ENCODE measurements at places on chromosomes 7 and 10. TPM values are rescaled to one million over a fixed set of nuclear protein-coding genes. Genes with fewer than 3 reads are reported as not detected.
A peak's percentile ranks its signal among the peaks of the same experiment; 100 is the strongest.

Gene LZTS2
- 33.9 TPM for total RNA-seq

Gene CPEB3
- total RNA-seq = 0.90 TPM

Gene AASS
- 15.9 TPM for total RNA-seq

Gene RSPH10B2
- total RNA-seq = 0.39 TPM

Gene RHBDD2
- total RNA-seq = 11.9 TPM

Gene AGBL3
- 1.0 TPM for total RNA-seq

Gene SFRP5
- total RNA-seq = not detected

Gene DOCK1
- 69.3 TPM for total RNA-seq

Gene CFAP43
- total RNA-seq = under 0.01 TPM

Gene SLIT1
- total RNA-seq = under 0.01 TPM

Gene UNCX
- total RNA-seq = not detected

DNA sequence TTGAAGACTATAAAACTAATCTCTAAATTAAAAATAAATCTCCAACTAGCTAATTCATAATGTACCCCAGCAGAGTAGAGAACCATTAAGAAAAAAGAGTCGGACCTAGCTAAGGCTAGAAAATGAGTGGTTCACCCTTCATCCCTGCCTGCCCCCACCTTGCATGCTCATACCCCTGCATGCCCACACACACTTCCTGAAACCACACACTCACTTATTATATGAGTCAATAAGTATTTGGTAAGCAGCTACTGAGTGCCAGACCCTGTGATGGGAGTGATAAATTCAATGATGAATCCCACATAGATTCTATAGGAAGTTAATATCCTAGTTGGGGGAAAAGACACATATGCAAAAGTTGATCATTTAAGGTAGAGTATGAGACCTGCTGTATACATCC, 152.9 kb upstream of the INHBA start:
- DNase-seq = no peak

- DNase-seq = peak; percentile 41
Observed at GRCh38 chr7:48139459-48139858, 31.8 kb upstream of the ABCA13 start.

DNA sequence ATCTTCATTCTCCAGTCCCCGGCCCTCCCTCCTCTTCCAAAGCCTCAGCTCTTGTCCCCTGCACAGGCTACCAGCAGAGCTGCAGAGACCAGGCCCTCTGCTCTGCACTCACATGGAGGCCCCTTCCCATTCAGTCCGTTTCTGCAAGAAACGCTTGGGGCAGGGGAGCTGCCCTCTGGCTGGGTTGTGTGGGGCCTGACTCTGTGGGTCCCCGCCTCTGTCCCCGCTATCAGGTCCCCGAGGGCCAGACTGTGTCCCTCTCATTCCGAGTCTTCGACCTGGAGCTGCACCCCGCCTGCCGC, 1.5 kb downstream of the PCOLCE start:
- DNase-seq = no peak

DNA sequence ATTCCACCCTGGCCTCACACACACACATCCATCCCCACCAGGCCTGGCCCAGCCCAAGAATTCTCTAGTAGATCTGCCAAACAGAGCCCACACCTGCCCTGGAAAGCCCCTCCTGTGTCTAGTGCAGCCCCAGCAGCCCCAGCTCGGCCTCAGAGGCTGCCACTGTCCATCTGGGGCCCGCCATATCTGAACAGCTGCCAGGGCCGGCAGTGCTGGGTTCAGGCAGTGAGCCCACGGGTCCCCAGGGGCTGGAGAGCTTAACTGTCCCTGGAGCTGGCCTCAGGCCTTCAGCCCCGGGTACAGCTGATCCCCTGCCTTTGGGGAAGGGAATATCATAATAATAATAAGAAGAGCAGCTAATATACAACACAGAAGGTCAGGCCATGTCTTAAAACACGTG, 574 bp downstream of the MYL10 start:
- no peak for DNase-seq

DNA sequence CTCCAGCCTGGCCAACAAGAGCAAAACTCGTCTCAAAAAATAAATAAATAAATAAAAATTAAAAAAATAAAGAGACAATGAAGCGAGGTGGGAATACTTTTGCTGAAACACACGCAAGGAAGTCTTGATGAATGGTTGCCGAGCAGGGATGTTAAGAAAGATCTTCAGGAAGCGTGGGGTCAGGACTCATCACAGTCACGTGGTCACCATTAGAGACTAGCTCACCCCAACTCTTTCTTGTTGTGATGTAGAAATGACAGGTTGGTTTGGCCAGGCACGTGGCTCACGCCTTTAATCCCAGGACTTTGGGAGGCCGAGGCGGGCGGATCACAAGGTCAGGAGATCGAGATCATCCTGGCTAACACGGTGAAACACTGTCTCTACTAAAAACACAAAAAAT, 28.9 kb upstream of the BAIAP2L1 start:
- no peak for DNase-seq

DNA sequence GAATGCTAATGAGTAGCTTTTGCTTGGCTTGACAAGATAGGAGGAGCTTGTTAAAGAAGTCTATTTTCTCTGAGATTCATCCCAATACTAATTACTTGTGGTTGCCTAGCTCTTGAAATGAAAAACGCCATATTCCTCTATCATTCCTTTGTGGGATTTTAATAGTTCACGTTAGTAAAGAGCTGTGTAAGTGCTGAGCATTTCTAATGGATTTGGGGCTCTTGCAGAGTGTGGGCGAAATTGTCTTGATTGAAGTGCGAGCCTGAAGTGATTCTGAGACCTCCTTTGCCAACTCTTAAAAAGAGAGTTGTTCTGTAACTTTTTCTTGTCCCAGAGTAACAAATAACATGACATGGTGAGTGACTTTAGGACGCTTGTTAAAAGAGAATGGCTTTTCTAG, 45.2 kb downstream of the EXOC4 start:
- DNase-seq = no peak

GRCh38 chr7:149827089-149827981, 10.8 kb upstream of the ZNF862 start:
- DNase-seq = no peak

GRCh38 chr10:46229144-46229563, 57.6 kb upstream of the ANTXRL start:
- no peak for DNase-seq

GRCh38 chr7:39733881-39734632, 110.7 kb downstream of the RALA start:
- DNase-seq = peak; percentile 56

DNA sequence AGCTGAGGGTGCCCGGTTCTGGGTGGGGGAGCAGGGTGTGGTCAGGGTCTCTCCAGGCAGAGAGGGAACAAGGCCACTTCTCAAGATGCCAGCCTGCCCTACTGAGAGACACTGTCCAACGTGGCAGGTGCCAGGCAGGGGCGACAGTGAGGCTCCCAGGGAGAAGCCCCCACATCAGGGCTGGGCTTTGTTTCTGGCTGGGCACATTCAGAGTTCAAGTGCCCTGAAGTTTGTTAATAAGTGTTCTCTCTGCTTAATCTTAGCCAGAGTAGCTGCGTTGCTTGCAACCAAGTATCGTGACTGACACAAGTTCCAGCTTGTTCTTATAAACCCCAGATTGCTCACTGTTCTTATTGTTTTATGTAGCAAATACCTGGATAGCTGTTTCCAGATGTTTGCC, 21.8 kb downstream of the FOXL3 start:
- no peak for DNase-seq

DNA sequence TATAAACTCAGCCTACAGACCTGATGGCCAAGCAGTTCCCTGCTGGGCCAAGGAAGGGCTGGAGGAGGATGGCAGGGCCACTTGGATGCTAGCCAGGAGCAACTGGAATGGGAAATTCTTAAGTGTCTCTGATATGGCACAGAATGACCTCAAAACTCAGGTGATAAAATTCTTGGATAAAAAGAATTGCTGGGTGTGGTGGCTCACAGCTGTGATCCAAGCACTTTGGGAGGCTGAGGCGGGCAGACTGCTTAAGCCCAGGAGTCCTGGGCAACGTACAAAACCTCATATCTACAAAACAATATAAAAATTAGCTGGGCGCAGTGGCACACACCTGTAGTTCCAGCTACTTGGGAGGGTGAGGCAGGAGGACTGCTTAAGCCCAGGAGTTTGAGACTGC, 14.0 kb upstream of the PKD1L1 start:
- no peak for DNase-seq

GRCh38 chr7:27888736-27889135, 148.8 kb downstream of the TAX1BP1 start:
- DNase-seq = no peak

DNA sequence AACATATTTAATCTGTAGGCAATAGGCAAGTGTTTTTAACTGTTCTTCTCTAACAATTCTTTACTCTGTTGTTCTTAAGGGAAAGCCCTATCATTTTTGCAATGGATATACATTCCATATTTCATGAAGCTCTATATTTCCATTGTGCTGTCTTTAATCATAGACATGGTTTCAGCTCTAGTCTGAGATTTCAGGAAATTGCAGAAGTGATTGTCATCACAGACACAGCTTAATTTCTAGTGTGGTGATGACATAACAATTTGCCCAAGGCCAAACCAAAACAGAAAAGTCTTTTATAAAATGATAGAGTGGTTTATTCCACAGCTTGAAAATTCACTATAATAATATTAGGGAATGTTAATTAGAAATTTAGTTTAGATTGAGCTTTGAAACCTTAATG, 494.1 kb upstream of the SEMA3A start:
- DNase-seq = peak; percentile 75

- DNase-seq = no peak
Observed at GRCh38 chr7:8605221-8605620, 171.8 kb downstream of the NXPH1 start.

- no peak for DNase-seq
Observed at GRCh38 chr7:122833888-122834570, 52.2 kb downstream of the CADPS2 start.

DNA sequence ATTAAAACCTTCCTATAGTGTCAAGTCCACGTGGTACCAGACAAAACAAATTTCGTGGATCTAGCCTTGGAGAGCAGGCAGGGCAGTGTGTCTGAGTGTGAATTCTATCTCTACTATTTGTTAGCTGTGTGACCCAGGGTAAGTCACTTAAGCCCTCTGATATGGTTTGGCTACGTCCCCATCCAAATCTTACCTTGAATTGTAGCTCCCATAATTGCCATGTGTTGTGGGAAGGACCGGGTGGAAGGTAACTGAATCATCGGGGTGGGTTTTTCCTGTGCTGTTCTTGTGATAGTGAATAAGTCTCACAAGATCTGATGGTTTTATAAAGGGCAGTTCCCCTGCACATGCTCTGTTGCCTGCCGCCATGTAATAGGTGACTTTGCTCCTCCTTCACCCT, 2.8 kb upstream of the NPFFR1 start:
- no peak for DNase-seq

DNA sequence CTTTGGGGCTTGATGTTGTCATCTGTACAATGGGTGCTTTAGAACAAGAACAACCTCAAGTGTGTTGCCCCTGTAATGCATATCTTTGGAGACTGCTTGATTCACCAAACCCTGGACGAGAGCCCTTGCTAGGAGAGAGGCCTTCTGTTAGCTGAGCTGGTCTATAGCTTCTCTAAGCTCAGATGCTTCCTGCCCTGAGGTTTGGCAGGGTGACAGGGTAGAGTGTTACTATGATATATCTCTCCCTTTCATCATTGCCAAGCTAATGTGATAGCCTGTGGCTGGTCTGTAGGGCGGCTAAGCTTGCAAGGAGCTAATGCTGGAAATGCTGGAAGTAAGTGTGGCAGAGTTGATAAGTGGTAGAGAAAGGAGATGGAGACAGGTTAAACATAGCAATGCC, 364.1 kb downstream of the RPS24 start:
- no peak for DNase-seq

DNA sequence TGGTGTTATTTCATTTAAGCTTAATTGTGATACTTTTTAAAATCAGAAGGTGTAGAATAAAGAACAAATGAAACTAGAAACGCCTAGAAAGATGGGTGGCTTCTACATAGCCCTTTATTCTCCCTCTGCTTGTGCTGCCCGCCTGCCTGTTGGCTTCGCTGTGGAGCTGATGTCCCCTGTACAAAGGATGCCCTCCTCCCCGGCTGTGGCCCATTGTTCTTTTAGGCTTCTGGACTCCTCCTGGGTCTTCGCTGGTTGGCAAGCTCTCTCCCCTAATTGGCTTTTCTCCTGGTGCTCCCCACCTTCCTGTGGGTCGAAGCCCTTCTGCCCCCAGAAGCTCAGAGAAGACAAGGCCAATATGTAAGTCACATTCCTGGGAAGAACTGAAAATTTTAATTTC, 98.2 kb downstream of the FANK1 start:
- DNase-seq = no peak

- DNase-seq = peak; percentile 50
Observed at GRCh38 chr10:29857843-29858701, 201.3 kb downstream of the JCAD start.

GRCh38 chr10:1157615-1157933, 101.4 kb downstream of the WDR37 start:
- DNase-seq = no peak

- no peak for DNase-seq
Observed at GRCh38 chr10:14215641-14216040, 115.1 kb downstream of the FRMD4A start.

- DNase-seq = peak; percentile 59
Observed at GRCh38 chr10:133378251-133379096, 588 bp upstream of the PAOX start.

GRCh38 chr7:114085313-114085591, 166.4 kb upstream of the PPP1R3A start:
- DNase-seq = no peak

DNA sequence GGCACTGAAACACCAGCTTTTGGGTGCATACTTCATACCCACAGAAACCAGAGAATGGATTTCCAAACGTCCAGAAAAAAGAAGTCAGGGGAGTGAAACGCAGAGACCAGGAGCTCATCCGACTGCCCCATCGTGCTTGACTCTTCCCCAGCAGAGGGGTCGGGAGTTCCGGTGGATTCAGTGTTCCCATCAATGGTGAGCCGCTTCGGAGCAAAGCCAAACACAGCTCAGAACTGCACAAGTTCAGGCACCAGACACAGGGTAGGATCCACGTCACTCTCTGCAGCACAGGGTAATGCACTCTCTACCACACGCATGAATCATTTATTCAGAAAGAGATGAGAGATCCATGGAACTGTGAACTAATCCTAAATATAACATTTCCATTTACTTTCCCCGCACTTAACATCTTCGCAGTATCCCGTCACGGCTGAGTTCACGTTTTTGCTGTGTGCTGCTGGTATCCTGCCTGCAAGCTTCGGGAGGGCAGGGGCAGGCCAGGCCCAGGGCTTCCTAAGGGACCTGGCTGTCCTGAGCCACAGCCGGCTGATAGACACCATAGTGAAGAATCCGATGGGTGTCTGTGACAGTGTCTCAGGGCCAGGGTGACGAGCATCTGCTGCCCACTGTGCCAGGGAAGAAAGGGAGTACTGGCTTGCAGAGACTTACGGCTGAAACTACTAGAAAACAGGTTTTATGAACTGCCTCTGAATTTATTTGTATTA, 545.3 kb downstream of the PTPRN2 start:
- no peak for DNase-seq

GRCh38 chr7:47508389-47509380, 73.2 kb downstream of the TNS3 start:
- DNase-seq = no peak

GRCh38 chr10:63042256-63042655, 90.9 kb upstream of the NRBF2 start:
- no peak for DNase-seq

GRCh38 chr7:130951303-130951975, 217.4 kb upstream of the KLF14 start:
- no peak for DNase-seq
